ENCODE measurements at places on chromosomes 5 and 9.

DNA sequence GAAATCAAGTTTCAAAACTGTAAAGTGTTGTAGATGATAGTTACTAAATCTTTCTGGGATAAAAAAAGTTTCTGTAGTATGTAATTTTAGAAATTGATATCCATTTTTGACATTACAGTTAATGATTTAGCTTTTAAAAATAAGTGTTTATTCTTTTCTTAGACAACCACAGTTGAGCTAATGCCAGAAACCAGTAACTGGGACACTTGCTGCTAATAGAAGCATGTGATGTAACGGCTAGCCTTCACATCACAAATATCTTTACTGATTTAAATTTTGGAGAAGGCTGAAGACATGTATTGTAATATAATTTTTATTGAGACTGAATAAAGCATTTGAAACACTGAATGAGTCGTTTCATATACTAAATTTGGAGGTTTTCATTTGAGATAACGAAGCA, 18.8 kb downstream of the CSNK1G3 start:
- no peak for DNase-seq

DNA sequence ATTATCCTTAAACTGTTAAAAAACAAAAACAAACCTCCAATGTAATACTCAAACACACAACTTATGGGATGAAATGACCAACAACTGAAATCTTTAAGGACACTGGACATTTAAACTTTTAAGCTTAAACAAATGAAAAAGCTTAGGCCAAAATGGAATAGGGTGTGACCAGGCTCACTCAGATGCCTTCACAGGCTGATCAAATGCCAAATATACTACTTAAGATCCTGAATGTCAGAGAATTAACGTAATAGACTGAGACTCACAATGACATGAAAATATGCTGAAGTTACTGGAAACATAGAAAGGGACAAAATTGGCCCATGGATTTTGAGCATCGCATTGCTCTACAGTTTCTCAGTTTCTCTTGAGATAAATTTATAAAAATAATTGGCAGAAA, 286.8 kb downstream of the ADAMTS6 start:
- no peak for DNase-seq

- no peak for DNase-seq
Observed at GRCh38 chr5:41968153-41968723, 43.2 kb downstream of the FBXO4 start.

DNA sequence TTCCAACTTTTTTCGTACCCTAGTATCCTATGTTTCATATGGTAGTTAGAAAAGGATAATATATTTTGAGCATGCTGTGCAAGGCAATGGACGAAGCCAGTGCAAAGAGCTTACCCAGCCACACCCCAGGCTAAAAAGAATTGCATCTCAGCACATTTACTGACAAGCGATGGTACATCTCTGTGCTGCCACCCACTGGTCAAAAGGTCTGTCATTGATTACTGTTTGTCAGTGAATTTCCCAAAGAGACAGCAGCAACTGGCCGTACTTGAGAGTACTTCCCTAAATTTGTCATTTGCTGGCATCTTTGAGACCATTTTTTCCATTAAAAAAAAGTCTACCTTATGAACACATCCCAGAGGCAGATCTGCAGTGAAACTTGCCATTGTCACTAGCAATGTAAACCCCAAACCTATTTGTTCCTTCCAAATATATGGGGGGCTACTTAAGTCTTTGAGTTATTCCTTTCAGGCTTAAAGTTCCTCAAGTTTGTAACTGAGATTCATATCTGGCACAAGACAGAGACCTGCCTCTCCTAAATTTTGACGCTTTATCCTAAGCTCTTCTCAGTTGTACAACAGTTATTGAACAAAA, 184.3 kb downstream of the CTNND2 start:
- peak; percentile 56 for DNase-seq

GRCh38 chr9:137141976-137142936, 3.3 kb downstream of the GRIN1 start:
- no peak for DNase-seq

GRCh38 chr9:123551734-123552133, 195.7 kb downstream of the CRB2 start:
- DNase-seq = no peak

- DNase-seq = no peak
Observed at GRCh38 chr5:174735498-174736330, 11.3 kb downstream of the MSX2 start.

- DNase-seq = no peak
Observed at GRCh38 chr9:35569206-35569605, 35.9 kb upstream of the TESK1 start.

DNA sequence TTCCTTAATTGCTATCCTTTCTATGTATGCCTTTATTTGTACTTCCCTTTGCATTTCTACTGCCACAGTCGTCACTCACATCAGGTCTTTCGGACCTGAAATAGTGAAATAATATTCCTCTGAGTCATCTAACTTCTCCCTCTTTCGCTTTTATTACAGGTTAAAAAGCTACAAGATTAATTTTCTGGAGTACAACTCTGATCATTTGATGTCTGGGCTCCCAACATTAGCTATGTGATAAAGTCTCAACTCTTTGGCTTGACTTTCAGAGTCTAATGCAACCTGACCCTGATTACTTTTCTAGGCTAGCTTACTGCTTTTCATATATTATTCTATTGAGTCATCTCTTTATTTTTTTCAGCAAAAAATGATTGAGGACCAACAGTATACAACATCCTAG, 638.8 kb upstream of the WWC1 start:
- DNase-seq = no peak

DNA sequence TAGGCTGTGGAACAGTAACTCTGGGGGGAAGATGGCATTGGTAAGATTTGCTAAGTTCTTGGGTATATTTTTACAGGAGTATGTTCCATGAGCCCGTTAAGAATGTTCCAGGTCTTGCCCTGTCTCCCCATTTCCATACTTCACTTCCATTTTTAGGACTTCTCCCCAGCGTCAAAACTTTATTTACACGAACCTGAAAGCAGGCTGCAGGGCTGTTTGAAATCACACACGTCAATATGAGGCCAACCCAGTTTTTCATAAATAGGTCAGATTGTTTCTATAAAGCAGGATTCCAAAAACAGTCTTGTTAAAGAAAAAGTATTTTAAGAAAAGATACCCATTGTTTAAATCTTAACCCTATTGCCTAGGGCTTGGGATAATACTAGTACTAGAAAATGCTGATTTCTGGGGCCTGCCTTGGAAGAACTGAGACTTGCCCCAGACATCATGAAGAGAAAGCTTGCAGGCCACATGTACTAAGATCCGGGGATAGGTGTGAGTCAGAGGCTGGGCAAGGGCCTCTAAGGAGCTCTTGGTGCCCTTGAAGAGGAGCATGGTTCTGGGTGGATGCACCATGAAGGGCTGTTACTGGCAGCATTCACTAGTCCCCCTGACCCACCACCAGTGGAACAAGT, 24.2 kb downstream of the TRIO start:
- DNase-seq = no peak

DNA sequence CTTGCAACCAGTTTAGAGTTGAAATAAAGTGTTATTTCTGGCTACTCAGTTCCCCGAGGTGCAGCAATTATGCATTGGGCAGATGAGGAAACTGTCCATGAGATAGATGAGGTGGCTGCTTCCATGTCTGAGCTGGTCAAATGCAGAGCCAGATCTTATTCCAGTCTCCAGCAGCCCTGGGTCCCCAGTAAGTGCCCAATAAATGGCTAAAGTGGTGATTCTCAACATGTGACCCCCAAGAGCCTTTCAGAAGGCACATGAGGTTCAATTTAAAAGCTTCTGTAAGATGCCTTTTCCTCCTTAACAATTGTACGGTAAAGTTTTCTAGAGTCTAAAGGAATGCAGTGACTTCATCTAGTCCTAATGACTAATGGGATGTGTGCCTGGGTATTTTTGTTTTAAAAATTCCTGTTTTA, 17.5 kb downstream of the ATOX1 start:
- no peak for DNase-seq

- DNase-seq = no peak
Observed at GRCh38 chr9:73753171-73753570, 601.5 kb downstream of the ANXA1 start.

- no peak for DNase-seq
Observed at GRCh38 chr5:115396688-115397087, 100.2 kb upstream of the CCDC112 start.

GRCh38 chr9:16039988-16040761, 487.3 kb downstream of the CCDC171 start:
- DNase-seq = peak; percentile 66

- no peak for DNase-seq
Observed at GRCh38 chr9:131743501-131743900, 3.6 kb upstream of the RAPGEF1 start.

- no peak for DNase-seq
Observed at GRCh38 chr5:168254013-168254693, 37.3 kb upstream of the WWC1 start.

GRCh38 chr5:130222573-130222972, 318.3 kb downstream of the CHSY3 start:
- DNase-seq = no peak

DNA sequence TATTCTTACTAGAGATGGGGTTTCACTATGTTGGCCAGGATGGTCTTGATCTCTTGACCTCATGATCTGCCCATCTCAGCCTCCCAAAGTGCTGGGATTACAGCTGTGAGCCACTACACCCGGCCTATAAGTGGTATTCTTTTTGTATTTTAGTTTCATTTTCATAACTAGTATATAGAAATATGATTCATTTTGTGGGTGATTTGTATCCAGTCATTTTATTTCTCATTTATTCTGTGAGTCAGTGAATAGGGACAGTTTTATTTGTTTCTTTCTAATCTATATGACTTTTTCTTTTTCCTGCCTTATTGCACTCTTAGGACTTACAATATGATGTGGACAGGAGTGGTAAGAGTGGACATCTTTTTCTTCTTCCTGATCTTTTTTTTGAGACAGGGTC, 112.9 kb downstream of the AOPEP start:
- no peak for DNase-seq

DNA sequence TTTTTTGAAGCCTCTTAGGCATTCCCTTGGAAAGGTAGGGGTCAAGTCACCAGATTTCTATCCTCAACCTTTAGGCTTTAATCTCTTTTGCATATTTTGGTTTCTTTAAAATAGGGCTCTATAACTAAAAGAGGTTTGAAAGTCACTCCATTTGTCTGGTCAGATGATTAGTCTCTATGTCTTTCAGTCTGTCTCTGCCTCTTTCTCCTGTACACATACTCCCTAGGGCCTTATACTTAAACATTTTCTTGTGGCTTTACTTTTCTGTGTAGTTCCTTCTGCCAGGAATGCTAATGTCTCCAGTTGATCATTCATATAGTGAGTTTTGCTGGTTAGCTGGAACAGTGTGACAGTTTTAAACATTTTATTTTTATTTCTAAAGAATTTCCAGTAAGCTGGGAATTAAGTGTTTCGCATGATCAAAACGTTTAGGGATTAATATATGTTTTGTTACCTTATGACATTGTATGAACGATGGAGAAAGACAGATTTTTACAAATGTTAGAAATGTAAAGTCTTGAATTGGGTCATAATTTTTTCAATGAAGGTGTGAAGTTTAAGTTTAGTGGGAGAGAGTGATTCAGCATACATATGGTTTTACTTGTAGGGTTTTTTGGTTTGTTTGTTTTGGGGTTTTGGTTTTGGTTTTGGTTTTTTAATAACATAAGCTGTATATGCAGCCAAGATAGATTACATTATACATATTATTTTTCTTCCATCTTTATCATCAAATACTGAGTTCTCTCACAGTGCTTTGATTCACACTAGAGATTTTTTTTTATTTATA, 90.6 kb downstream of the ZCCHC7 start:
- no peak for DNase-seq

- DNase-seq = no peak
Observed at GRCh38 chr9:116964258-116964657, 277.2 kb downstream of the TRIM32 start.

DNA sequence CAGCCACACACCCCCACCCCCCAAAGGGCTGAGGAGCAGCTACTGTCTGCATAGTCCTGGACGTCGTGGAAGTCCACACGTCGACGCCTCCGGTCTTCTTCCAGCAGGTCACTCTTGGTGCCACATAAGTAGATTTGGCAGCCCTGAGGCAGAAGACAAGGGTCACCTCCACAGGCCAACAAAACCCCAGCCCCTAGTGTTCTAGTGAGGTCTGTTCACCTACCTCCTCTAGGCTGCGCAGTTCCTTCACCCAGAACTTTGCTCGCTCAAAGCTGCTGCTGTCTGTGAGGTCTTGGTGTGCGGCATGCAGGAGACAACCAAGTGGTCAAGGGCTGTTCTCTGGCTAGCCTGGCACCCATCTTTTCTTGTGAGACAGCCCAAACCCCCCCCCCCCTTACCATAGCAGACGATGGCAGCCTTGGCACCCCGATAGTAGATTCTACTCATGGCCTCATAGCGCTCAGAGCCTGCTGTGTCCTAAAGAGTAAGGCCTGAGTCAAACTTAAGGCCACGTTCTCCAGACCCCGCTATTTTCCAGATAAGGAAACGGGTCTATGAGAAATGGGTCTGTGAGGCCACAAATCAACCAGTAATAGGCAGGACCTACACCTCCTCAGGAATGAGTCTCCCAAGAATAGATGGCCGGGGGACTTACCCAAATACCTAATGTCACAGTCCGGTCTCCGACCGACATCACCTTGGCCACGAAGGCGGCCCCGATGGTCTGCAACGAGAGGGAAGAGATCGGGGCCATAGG, 987 bp downstream of the RAB24 start:
- no peak for DNase-seq

- no peak for DNase-seq
Observed at GRCh38 chr5:96742538-96742937, 65.2 kb downstream of the ERAP1 start.

DNA sequence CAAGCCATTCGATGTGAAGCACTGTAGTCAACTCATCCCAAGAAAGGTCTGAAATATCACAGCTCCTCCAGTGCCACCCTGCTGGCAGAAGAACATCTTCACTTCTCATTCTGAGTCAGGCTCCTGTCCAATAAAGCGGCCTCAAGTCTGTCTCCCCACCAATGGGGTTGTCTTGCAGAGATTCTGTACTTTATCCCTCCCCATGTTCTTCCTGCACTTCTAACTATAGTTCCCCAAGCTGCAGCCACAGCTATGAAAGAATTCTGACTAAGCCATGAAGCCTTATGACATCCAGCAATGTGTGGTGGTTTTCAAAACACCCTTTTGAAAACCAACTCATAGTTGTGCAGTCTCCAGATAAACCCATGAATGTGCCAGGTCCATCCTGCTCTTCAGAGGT, 6.8 kb downstream of the MACROH2A1 start:
- DNase-seq = no peak

- DNase-seq = no peak
Observed at GRCh38 chr5:124561451-124561850, 185.0 kb downstream of the ZNF608 start.

GRCh38 chr9:121038362-121038761, 11.7 kb downstream of the C5 start:
- no peak for DNase-seq

All from neuronal stem cell (in vitro differentiated cells).